ENCODE measurements at places on chromosomes 12 and 14.

GRCh38 chr12:9701380-9702154, 31.3 kb downstream of the CLECL1 start:
- no peak for DNase-seq

GRCh38 chr12:107238296-107238695, 144.9 kb upstream of the CRY1 start:
- no peak for DNase-seq

GRCh38 chr12:4905316-4905715, 4.4 kb upstream of the KCNA1 start:
- no peak for DNase-seq

DNA sequence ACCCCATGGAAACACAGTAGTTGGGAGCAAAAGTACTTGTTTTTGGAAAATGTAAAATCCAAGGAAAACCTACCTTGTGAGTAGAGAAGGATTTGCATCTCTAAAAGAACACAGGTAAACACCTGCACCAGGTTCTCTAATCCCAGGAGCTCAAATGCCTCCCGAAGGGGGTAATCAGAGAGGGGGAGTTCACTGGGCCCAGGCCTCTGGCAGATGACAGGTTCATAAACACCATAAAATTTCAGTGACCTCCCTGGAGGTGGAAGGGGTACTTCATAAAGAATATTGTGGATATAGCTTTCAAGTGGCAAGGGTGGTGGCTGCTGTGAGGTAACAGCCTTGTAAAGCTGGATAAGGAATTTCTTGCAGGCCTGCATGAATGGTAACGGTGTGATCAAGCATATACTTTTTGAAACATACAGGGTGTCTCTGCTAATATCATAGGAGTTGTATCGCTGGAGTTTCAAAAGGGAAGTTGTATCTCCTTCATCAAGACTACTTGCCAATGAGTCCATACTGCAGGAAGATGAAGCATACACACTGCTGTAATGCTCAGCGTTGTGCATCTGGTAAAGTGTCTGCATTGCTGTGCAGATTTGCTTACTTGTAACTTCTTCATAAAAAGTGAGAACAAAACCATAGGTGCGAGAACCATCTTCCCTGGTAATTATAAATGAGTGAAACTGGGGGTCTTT, 111.3 kb downstream of the DENND5B start:
- no peak for DNase-seq

GRCh38 chr14:95102680-95103044, 54.7 kb downstream of the DICER1 start:
- no peak for DNase-seq

GRCh38 chr14:99468836-99469592, 11.6 kb downstream of the SETD3 start:
- no peak for DNase-seq

GRCh38 chr12:26798640-26799039, 34.4 kb downstream of the ITPR2 start:
- DNase-seq: no peak

DNA sequence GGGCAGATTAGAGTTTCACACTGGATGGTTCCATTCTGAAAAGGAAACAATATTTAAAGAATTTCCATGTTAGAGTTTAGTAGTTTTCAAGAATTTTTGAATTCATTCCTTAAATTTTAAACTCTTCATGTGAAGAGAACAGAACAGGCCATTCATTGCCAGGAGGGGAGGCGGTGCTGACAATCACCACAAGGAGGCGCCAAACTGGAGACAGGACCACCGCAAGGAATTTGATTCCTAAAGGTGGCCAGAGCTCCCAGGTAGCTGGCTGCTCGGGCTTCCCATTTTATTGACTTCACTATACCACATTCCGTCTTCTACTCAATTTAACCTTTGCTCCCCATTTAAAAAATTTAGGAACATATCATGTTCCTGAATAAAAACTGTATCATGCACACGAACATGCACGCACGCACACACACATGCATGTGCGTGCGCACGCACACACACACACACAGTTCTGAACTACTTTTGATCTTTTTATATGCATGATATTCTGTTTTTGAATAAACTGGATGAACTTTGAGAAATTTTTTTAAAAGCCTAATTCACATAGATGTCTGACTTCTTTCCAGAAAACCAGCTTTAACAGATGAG, 101.2 kb downstream of the NELL2 start:
- DNase-seq: peak; percentile 31

- no peak for DNase-seq
These were observed 49.6 kb upstream of the CEP83 start for GRCh38 chr12:94509317-94509716.

DNA sequence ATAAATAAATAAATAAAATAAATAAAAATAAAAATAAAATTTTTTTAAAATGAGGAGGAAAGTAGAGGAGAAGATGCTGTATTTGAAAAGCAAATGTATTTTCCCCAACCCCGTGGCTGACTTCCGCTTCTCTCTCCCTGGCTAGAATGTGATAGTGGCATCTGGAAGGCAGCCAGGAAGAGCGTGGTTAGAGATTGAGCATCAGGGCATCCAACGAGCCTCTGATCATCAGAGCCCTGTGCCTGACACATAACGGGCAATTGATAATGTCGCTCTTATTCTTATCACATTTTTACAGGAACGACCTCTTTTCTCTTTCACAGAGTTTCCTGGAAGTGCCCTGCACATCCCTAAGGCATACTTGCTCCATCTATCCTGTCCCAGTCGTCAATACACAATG, 496.9 kb upstream of the TMEM132C start:
- DNase-seq: no peak

- no peak for DNase-seq
These were observed 1629.4 kb upstream of the SEL1L start for GRCh38 chr14:83163016-83163415.

DNA sequence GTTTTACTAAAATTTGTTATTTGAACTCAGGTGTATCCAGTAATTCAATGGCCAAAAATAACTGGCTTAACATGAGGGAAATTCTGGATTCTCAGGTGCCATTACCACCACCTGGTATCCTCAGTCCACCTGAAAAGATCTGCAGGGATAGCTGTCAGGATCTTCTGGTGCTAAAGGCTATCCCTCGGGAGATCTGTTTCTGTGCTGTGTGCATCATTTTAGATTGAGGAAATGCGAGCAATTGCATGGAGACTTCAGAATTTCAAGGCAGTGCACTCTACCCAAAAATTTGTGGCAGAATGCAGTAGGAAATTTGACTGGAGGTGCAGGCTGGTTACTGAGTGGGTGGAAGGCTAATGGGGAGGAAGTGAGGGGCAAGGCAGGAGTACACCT, 26.4 kb downstream of the ZCCHC8 start:
- no peak for DNase-seq

DNA sequence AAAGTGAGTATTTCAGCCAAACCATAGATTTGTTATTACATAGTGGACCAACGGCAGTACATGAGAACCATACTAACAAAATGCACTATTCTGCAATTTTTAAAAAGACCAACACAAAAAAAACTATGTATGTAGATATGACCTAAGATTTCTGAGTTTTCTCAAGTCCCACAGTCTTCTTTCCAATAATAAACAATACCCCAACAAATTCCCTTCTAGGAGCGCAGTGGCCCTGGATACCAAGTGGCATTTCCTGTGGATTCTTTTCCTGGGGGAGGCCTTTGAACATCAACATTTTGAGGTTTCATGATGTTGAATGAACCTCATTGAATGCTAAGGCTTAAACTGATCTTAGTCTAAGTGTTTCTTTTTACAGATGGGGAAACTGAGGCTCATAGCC, 210.5 kb downstream of the BCAT1 start:
- no peak for DNase-seq

GRCh38 chr12:62913380-62913779, 21.6 kb downstream of the PPM1H start:
- DNase-seq: no peak

DNA sequence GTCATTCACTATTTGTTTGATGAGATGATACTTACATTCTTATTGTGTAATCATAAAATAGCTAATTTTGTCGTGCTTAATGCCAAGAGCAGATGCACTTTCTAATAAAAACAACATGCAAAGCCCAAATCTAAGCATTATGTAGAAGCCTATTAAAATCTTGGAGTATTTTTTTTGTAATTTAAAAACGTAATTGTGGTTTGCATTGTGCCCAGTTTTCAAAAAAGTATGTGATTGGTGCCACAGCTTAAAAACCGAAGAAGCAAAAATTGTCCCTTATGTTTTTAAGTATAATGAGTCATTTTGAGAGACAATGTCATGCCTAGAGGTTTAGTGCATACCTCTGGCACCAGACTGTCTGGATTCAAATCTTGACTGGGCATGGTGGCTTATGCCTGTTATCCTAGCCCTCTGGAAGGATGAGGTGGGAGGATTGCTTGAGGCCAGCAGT, 464.8 kb upstream of the RGS6 start:
- DNase-seq: no peak

DNA sequence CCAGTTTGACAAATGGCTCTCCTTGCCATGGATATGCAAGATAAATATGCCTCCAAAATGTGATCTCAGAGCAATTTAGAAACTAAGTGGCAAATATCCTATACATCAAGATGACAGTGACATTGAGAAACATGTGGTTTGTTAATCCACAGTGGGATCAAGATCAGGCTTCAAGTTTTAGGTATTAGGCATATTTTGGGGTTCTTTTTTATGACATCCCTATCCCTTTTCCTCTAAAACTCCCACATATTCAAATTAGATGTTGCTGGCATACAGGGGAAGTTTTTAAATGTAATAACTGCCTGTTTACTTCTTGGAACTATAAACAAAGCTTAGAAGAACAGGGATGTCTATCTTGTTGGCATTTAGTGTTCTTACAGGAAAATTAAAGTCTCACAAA, 179.4 kb downstream of the CRADD start:
- no peak for DNase-seq

GRCh38 chr14:57346741-57347140, 43.6 kb upstream of the NAA30 start:
- DNase-seq: no peak

GRCh38 chr12:27009881-27010301, 4.3 kb downstream of the TM7SF3 start:
- DNase-seq: peak; percentile 27

GRCh38 chr14:106203438-106203837, 677.1 kb downstream of the TMEM121 start:
- no peak for DNase-seq

- no peak for DNase-seq
These were observed 106.2 kb downstream of the NCOR2 start for GRCh38 chr12:124461241-124461673.

GRCh38 chr12:66152732-66153131, 17.1 kb downstream of the TMBIM4 start:
- no peak for DNase-seq

DNA sequence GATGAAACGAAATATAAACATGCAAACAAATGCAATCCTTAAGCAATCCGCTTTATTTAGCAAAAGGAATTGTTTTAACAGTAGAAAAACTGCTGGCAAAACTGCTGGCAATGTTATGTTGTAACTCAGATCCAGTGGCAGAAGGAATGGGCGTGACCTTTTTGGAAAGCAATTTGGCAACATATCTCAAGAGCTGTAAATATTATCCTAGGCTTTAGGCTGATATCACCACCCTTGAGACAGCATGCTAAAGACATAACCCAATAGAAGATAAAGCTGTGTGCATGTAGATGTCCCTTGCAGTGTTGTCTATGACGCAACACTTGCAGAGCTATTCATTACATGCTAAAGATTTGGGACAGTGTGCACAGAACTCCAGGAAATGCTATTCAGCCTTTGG, 138.5 kb downstream of the DICER1 start:
- no peak for DNase-seq

DNA sequence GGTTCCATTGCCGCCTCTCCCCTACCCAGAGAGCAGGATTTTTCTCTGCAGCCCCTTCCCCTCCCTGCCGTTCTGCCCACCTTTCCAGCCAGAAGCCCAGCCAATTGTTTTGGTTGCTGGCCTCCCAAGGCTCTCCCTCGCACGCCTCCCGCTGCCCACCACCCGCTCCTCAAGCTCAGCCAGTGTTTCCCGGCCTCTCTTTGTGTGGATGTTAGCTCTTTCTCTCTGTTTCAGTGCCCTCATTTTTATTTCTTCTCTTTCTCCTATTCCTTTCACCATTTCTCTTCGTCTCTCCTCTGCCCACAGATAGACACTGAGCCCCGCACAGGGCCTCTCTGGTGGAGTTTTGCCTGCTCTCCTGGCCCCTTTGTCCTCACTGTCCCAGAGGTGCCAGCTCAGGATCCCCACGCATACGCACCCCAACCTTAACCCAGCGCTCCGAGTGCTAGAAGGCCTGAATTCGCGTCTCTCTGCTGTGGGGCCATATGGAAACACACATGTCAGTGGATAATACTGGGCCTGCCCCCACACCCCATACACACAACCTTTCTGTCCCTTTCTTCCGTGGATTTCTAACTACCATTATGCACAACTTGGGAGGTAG, 54.9 kb downstream of the SMUG1 start:
- no peak for DNase-seq

- DNase-seq: no peak
These were observed 52.4 kb upstream of the FICD start for GRCh38 chr12:108462686-108463085.

- peak; percentile 57 for DNase-seq
These were observed 47.3 kb upstream of the PAWR start for GRCh38 chr12:79737875-79738718.

DNA sequence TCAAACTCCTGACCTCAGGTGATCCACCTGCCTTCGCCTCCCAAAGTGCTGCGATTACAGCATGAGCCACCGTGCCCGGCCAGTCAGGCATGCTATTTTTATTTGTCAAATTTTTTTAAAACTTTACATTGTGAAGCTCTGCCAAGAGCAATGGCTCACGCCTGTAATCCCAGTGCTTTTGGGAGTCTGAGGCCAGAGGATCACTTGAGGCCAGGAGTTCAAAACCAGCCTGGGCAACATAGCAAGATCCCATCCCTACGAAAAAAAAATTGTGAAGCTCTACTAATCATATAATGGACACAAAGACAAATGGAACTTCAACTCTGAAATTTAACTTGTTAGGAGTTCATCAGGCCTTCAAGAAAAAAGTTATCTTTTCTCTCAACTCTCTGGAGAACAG, 1.9 kb downstream of the R3HDM2 start:
- DNase-seq: no peak

DNA sequence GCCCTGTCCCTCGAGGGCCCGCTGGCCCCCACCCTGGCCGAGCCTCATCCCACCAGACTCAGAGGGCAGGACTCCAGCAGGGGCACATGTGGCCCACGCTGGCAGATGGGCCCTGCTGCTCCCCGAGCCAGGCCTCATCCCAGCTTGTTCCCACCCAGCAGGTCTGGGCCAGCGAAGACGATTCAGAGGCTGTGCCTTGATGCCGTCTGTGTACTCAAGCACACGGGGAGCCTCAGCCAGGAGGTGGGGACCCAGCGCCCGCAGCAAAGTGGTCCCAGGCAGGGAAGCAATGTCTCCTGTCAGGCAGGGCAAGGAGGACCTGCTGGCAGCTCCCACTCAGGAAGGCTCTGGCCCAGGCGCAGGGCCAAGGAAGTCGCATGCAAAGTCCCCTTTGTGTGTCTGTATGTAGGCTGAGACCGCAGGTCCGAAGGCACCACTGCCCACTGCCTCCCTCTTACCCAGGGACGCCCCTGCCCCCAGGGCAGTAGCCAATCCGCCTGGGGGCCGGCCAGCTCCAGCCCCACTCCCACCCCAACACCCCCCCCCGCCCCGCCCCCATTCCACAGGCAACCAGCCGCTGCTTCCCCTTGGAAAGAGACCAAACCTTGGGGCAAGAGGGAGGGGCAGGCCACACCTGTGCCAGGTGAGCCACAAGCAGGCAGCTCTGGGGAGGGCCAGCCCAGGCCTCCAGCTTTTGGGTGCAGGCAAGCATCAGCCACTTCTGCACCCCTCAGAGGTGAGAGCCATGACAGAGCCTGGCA, 9.4 kb downstream of the DEGS2 start:
- no peak for DNase-seq
